Vein endothelial cell (primary cell): ENCODE measurements at places on chromosomes 13 and 19. TPM values are rescaled to one million over a fixed set of nuclear protein-coding genes. Genes with fewer than 3 reads are reported as not detected.

The CBY2 gene
- total RNA-seq, result not detected in 2 replicates

The ELSPBP1 gene
- total RNA-seq, result not detected in 2 replicates

The AMH gene
- total RNA-seq, result 1.7 and 2.6 TPM in 2 replicates

The FCHO1 gene
- total RNA-seq, result 1.5 and 3.3 TPM in 2 replicates
